Fibroblast of lung (primary cell): ENCODE measurements at places on chromosomes 16 and 17.

GRCh38 chr16:4089251-4089810 is 26.9 kb downstream of the ADCY9 start:
- H3K27ac ChIP-seq = no peak overlapping the region
- H3K27me3 ChIP-seq = no peaks in the 10 kb centered on the region
- H3K36me3 ChIP-seq = no peaks in the 10 kb centered on the region
- H3K4me1 ChIP-seq = peaks cover 3% of the 10 kb centered on the region

GRCh38 chr16:56697456-56698155 is 15.3 kb downstream of the MT1X start:
- no peak for DNase-seq
- H3K36me3 ChIP-seq = no peaks in the 10 kb centered on the region
- H3K27me3 ChIP-seq = no peaks in the 10 kb centered on the region
- no peak overlapping the region for H3K27ac ChIP-seq
- H3K4me3 ChIP-seq = no peak overlapping the region

DNA sequence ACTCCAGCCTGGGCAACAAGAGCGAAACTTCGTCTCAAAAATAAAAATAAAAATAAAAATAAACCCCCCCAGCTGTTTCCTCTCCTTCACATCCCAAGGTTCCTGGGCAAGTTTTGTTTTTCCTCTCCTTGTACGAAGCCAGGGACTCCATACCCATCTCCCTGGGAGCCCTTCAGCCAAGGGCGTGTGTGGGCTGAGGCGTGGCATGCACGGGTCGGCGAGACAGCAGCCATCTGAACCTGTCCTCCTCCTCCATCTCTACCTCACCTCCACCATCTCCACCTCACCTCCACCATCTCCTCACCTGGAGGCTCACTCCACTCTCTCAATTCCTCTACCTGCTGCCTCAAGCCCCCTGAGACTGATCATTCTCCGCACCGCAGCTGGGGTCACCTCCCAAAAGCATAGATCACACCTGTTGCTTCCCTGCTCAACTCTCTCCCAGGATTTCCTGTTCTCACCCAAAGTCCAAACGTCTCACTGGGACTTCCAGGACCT is 16.9 kb downstream of the AANAT start:
- DNase-seq = no peak
- no peak overlapping the region for H3K4me3 ChIP-seq
- H3K36me3 ChIP-seq = no peaks in the 10 kb centered on the region

DNA sequence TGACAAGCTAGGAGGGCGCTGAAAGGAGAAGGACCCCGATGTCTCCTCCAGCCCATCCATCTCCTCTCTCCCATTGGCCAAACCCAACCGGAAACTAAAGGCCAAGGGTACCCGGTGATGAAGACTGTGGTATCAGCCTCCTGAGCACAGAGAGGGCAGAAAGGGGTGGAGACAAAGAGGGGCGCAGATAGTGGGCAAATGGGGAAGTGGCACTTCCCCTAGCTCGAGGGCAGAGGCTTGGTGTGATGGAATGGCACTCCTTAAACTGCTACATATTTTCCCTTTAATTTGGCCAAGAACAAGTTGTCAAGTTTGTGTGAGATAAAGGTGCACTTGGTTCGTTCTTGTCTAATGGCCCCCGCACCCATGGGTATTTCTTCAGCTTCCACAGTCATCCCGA is 27.8 kb downstream of the IL4R start:
- peaks cover 14% of the 10 kb centered on the region for H3K36me3 ChIP-seq
- H3K27me3 ChIP-seq = no peaks in the 10 kb centered on the region
- no peak for DNase-seq
- H3K4me3 ChIP-seq = no peak overlapping the region
- no peaks in the 10 kb centered on the region for H3K4me1 ChIP-seq
- no peak overlapping the region for H3K27ac ChIP-seq

- peak; percentile 18 for DNase-seq
- no peak overlapping the region for H3K27ac ChIP-seq
- no peak overlapping the region for H3K4me3 ChIP-seq
- no peaks in the 10 kb centered on the region for H3K36me3 ChIP-seq
- H3K4me1 ChIP-seq = no peaks in the 10 kb centered on the region
Measured at GRCh38 chr17:37299257-37299980, 76.4 kb upstream of the C17orf78 start.
